M059J (cell line): ENCODE measurements at places on chromosomes 4 and X. TPM values are rescaled to one million over a fixed set of nuclear protein-coding genes. Genes with fewer than 3 reads are reported as not detected.

- DNase-seq: no peak
Measured at GRCh38 chrX:16612257-16612897, 37.6 kb upstream of the S100G start.

DNA sequence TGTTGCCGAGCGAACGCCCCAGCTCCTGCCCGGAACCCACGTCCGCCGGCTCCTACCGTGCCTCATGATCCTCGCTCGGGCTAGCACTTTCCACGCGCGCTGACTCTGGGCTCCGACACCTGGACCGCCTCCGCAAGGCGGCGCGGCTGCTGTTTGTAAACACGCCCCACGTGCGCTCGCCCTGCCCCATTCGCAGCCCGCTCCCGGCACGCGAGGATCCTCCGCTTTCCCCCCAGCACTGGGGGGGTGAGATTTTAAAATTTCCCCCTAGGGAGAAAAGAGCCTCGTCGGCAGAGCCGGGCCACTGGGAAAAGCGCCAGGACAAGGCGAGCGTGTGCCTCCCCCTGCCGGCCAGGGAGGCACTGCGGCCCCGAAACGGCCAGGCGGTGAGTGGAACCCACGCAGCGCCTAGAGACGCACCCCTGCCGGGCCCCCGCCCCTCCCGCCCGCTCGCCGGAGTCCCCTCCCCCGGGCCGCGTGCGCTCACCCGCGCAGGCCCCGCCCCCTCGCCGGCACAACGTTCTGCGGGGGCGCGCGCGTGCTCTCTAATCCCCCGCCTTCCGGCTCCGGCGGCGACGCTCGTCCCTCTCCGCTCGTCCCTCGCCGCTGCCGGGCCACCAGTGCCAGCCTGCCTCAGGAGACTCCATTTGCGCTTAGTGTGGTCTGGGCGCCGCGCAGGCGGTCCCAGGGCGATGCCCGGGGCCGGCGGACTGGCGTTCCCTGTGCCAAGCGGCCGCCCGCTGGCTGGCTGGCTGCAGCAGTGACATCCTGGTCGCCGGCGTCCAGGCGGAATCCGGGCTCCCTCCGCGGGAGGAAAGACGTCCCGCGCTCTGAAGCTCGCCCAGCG, at the start of gene TIGD2:
TIGD2 (plus strand) TSS at position 548 of the 847 bp plus-strand sequence. CDS start 1,442 bp downstream, outside the sequence.
- peak; percentile 76 for DNase-seq

DNA sequence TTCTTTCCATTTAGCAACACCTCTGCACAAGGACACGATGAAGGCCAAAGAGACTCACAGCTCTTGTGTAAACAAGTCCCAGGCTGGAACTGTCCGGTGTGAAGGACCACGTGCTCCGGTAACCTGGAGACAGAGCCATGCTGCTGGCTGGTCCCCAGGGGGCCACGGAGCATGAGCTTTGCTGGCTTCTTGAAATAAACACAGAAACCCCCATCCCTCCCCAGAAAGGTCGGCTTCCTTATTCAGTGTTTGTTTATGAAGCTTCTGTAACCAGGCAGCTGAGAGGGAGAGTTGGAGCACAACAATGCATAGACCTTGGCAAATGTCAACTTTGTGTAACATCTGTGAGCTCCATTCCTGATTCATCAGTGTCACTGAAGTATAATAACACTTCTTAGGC, 109.4 kb downstream of the GPR143 start:
- DNase-seq: no peak

DNA sequence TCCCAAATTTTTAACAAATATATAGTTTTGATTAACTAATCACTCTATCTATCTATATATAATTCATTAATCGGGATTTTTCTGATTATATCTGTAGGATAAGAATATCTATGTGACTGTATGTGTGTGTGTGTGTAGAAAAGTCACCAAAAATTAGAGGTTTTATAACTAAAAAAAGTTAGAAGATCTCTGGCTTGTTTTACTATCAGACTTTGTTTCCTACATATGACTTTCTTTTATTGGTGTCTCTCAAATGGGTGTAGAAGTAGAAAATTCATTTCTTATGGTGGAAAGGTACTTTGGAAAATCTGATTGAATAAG, 26.7 kb upstream of the TMPRSS11D start:
- DNase-seq: no peak

- peak; percentile 80 for DNase-seq
Measured at GRCh38 chr4:33780952-33781791, 2463.1 kb downstream of the ARAP2 start.

DNA sequence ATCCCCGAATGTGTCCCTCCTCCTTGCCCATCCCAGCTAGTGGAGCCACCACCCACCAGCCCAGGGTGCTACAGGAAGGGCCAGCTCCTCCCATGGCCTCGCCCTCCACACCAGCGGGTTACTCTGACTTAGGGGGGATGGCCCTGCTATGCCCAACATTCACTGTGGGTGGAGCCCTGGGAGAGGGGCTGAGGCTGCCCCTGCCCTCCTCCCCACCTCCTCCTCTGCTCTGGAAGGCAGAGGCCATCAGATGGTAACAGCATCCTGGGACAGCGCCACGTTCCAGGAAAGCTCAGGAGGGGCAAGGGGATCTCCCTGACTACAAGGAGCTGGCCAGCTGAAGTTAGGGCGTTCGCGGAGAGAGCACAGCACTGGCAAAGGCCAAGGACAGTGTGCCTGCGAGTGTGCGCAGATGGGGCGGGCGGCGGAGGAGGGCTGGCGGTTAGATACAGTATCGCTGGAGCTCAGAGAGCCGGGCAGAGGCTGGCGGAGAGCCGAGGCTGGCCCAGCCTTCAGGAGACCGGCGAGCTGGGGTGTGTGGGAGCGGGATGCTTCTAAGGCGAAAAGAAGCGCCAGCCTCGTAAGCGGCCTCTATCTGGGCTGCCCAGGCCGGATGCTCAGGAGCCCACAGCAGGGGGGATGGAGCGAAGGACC, 1.5 kb downstream of the JAKMIP1 start:
- no peak for DNase-seq

DNA sequence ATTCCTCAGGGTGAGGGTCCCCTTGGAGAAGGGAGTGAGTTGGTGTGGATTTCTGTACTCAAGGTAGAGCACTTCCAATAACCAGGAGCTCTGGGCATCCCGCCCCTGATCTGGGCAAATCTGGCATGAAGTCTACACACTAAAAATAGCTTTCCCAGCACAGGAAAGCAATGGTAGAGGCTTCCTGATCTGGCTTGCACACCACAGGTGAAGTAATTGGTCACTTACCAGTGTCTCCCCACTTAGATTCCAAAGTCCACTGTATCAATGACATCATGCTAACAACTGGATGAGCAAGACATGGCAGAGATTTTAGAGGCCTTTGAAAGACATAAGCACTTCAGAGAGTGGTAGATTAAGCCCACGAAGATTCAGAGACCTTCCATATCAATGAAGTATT, 17.8 kb upstream of the IDS start:
- no peak for DNase-seq

- no peak for DNase-seq
Measured at GRCh38 chr4:58734030-58734674, 1624.0 kb upstream of the IGFBP7 start.

- DNase-seq: peak; percentile 72
Measured at GRCh38 chr4:33381816-33382215, 2661.6 kb downstream of the PCDH7 start.

DNA sequence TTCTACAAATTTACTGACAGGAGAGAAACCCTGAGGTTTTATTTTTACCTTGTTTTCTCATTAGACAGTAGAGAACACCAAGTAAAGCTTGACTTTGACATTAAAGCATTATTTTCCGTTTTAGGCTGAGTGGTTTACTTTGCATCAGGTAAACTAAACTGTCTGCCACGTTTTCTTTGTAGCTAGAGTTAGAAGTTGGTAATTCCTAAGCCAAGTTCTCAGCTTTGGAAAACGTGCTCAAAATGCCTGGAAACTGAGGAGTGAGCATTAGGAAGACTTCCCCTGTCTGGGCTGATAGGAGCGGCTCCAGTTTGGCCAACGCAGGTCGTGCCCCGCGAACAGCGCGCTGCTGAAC, 819 bp downstream of the PDLIM3 start:
- DNase-seq: peak; percentile 18

GRCh38 chr4:109590905-109591304, 30.9 kb downstream of the MCUB start:
- no peak for DNase-seq

The CFI gene
- total RNA-seq: 38.1 and 55.0 TPM in 2 replicates

The KDM5C gene
- 75.3 and 94.5 TPM in 2 replicates for total RNA-seq

The STPG2 gene
- total RNA-seq: not detected in 2 replicates

The NPY5R gene
- total RNA-seq: not detected in 2 replicates

The PPEF1 gene
- not detected in 2 replicates for total RNA-seq
